Smooth muscle cell of the pulmonary artery (primary cell): ENCODE measurements at places on chromosomes 3 and 15. TPM values are rescaled to one million over a fixed set of nuclear protein-coding genes. Genes with fewer than 3 reads are reported as not detected.

The RETNLB gene
- not detected in 2 replicates for total RNA-seq

The MAP1A gene
- 96.1 and 105 TPM in 2 replicates for total RNA-seq

The ENTPD3 gene
- 0.10 and 0.13 TPM in 2 replicates for total RNA-seq

The CAV3 gene
- not detected in 2 replicates for total RNA-seq

The TERB2 gene
- total RNA-seq = not detected in 2 replicates
